ENCODE measurements at places on chromosomes 12 and 14.
A peak's percentile ranks its signal among the peaks of the same experiment; 100 is the strongest.

DNA sequence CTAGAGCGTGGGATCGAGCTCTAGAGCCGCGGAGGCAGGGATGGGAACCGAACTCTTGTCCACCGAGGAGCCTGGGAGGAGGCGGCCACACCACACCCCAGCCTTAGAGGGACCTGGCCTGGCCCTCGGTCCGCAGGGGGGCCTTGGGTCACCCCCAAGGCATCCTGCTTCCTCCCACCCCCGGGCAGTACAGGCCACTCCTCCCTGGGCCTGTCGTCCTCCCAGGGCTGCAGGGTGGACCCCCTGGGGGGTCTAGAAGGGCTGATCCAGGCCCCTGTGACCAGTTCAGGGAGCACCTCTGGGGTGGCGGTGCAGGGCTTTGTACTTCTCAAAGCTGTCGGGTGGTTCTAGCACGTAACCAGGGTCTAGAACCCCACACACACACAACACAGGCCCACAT lies 79.1 kb upstream of the FBRSL1 start:
- no peak for DNase-seq

- no peak for DNase-seq
Observed at GRCh38 chr12:53097207-53097563, 282 bp upstream of the IGFBP6 start.

DNA sequence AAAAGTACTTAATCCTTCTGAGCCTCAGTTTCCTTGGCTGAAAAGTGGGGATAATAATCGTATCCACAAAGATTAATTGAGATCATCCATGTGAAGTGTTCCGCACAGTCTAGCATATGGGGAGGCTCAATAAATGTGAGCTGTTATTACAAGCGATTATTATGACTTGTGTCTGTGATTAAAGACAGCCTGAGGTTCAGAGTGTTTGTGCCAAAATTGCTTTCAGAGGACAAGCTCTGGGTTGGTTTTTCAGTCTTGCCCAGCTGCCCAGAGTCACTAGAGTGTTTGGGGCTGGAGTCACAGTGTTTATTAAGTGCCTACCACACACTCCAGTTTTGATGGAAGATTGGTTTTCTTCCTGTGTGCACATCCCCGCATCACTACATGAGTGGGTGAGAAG lies 53.5 kb downstream of the NTF3 start:
- DNase-seq, result no peak

- DNase-seq, result no peak
Observed at GRCh38 chr12:116513944-116514343, 45.2 kb upstream of the MAP1LC3B2 start.

- no peak for DNase-seq
Observed at GRCh38 chr12:43252585-43252984, 299.4 kb downstream of the ADAMTS20 start.

- no peak for DNase-seq
Observed at GRCh38 chr14:20799456-20799891, 3.2 kb downstream of the RNASE1 start.

DNA sequence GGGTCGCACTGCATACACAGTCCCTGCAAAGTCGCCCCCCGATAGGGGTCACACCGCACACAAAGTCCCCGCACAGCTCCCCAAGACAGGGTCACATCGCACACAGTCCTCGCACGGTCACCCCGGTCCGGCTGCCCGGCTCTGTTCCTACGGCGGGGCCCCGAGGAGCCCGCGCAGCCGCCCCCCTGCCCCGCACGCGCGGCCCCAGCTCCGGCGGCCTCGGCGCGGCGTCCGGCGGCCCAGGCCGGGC lies 300 bp downstream of the SSH1 start:
- DNase-seq, result no peak

- no peak for DNase-seq
Observed at GRCh38 chr12:55499810-55500252, 7.7 kb downstream of the OR6C68 start.

- DNase-seq, result peak; percentile 82
Observed at GRCh38 chr14:103391048-103391447, 5.8 kb downstream of the MARK3 start.

GRCh38 chr14:64928239-64929013 lies 14.1 kb downstream of the GPX2 start:
- DNase-seq, result no peak

GRCh38 chr14:73809391-73809790 lies 42.2 kb upstream of the PTGR2 start:
- no peak for DNase-seq

GRCh38 chr12:122793685-122794106 lies 19.3 kb downstream of the CCDC62 start:
- peak; percentile 82 for DNase-seq

DNA sequence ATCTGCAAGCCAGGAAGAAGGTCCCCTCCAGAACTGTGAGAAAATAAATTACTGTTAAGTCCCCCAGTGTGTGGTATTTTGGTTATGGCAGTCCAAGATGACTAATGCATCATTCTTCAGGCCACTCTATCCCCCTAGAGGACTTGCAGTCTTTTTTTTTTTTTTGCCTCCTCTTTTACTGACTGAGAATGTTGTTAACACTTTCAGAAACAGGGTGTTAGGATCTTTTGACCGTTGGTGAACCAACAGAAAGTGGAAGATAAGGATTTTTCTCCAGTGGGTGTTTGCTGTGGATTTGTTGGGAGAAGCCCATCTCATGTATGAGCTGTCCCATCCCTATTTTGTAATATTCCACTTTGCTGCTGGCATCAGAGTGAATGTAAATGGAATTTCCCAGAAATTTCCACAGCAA lies 37.8 kb downstream of the MARK3 start:
- no peak for DNase-seq

DNA sequence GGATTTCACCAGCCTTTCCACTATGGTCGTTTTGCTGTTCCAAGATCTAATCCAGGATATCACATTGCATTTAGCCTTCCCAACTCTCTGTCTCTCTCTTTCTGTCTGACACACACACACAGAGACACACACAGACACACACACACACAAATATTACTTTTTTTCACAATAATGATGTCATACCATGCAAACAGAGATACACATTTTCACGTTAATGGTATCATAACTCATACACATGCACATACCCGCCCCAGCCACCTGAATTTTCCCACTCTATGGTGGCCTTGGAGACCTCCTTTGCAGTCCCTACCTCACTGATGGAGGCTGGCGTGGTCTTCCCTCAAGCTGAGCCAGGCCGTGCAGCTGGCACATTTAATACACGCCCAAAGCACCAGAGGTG lies 7.2 kb upstream of the MYL2 start:
- no peak for DNase-seq

- no peak for DNase-seq
Observed at GRCh38 chr12:49232940-49233841, 31.7 kb upstream of the TUBA1C start.

DNA sequence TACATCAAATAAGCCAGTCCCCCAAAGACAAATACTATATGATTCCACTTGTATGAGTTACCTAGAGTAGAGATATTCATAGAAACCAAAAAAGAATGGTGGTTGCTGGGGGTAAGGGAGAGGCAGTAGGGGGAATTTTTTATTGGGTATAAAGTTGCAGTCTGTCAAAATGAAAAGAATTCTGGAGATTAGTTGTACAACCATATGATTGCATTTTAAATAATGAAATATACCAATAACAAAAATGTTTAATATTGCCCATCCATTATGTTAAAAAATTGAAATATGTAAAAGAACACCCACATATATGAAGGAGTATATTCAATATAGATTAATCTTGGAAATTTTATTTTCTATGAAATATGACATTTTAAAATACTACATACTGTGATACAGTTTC lies 1383.5 kb downstream of the FSCB start:
- no peak for DNase-seq

GRCh38 chr14:31154956-31155355 lies 52.6 kb downstream of the HECTD1 start:
- DNase-seq, result no peak

All from NAMALWA (cell line).